ENCODE measurements at places on chromosomes 6 and 20.

GRCh38 chr6:17884498-17885478 lies 102.6 kb downstream of the KIF13A start:
- DNase-seq: no peak

GRCh38 chr6:50555982-50556381 lies 157.3 kb upstream of the TFAP2D start:
- no peak for DNase-seq

GRCh38 chr6:134434019-134434942 lies 116.4 kb upstream of the SGK1 start:
- DNase-seq: no peak

- peak; percentile 19 for DNase-seq
Measured at GRCh38 chr6:56808871-56809359, 146.0 kb upstream of the BEND6 start.

DNA sequence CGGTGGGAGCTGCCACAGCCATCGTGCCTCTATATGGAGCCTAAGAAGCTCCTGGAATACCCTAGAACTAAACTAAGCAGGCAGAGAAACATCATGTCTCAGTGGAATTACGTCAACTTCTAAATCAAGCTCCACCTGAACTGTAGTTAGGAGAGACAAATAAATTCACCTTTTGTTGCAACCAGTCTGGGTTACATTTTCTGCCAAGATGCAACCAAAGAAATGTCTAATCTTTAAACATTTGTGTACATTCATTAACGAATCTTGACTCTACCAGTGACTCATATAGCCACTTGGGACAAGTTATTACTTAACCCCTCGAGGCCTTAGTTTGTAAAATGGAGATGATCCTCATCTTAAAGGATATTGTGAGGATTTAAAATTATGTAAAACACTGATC lies 8.9 kb downstream of the PTPRK start:
- peak; percentile 16 for DNase-seq

DNA sequence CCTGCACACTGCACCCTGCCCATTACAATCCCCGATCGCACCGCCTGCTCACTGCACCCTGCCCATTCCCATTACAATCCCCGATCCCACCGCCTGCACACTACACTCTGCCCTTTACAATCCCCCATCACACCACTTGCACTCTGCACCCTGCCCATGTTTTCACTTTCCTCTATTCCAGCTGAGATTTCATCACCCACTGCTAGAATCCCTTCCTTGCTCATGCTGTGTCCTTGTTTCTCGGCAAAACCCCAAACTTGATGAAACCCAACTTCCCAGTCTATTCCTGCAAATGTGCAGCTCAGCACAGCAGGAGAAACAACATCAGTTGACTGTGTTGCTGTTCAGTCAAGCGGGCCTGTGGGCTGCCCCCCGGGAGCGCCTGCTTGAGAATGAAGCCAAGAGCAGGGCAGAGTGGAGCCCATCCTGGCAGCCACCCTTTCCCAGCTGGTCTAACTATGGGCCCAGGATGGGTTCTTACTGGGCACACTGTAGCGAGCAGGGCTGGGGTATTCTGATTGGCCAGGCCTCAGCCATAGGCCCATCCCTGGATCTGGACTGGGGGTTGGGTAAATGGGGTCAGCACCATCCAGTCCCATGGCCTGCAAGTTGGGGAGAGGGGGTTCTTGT lies 17.2 kb downstream of the MOCS3 start:
- DNase-seq: no peak

DNA sequence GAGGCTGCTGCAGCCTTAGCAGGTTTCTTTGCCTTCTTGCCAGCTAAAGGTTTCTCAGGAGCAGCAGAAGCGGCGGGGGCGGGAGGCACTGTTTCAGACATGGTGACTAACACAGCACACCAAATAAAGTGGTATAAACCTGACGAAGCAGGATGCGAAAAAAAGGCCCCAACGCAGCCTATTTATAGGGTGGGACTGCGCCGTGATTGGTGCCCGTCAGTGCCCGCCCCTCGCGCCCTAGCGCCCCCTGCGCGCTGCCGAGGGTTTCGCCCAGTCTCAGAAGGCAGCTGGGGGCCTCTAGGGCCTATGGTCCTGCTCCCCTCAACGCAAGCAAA lies 55.0 kb downstream of the TRIM38 start:
- no peak for DNase-seq

DNA sequence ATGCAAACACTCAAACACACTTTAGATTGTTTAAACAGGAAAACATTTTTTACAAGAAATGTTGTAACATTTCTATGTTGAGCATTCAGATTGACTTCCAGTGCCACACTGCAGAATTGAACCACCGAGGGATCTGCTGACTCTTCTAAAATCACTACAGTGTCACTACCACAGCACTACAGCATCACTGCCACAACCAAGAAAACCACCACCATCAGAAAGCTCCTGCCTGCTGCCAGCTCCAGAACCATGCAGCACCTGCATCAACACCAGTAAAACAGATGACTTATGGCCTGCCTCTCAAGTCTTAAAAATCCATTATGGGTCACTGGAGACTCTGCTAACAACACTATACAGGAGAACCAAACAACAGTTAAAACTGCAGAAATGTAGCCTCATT lies 25.4 kb upstream of the BTN3A2 start:
- DNase-seq: no peak

DNA sequence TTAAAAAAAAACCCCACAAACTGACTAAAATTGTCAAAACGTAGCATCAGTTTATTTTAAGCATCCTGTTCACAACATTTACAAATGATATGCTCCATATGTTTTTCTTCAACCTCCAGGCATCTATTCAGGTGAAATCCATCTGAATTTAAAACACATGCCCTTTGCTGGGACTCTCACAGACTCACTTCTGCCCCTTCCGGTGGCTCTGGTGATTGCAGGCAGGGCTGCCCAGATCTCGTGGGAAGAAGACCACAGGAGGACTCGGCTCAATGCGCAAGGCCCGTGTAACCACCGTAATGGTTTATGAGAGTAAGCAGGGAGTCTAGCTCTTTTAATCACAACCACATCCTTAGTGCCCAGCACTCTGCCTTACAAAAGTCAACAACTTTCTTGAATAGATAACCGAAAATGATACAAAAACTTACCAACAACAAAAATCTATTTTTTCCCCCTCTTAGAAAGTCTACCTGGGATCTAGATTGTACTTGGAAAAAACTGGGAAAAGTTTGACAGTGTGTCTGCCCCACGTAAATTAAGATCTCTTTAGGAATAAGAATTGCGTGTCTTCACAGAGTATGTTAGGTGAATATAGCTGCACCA lies 139.1 kb downstream of the KIF16B start:
- DNase-seq: peak; percentile 34

- peak; percentile 60 for DNase-seq
Measured at GRCh38 chr20:60206259-60206658, 248.0 kb downstream of the CDH26 start.

DNA sequence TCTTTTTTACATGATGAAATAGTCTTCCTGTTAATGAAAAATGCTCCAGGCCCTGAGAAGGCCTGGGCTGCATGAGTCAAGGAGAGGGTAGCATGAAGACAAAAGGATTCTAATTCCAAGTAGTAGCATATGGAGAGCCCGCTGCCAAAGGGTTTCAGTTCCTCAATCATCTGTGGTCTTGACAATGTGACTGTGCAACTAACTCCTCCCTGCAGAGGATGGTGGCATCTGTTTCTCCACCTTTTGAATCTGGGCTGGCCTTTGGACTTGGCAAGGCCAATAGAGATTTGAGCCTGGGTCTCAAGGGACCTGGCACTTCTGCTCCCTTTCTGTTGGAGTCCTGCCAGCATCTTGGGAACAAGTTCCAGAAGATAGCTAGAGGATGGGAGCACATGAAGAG lies 35.1 kb upstream of the ANKEF1 start:
- DNase-seq: no peak

DNA sequence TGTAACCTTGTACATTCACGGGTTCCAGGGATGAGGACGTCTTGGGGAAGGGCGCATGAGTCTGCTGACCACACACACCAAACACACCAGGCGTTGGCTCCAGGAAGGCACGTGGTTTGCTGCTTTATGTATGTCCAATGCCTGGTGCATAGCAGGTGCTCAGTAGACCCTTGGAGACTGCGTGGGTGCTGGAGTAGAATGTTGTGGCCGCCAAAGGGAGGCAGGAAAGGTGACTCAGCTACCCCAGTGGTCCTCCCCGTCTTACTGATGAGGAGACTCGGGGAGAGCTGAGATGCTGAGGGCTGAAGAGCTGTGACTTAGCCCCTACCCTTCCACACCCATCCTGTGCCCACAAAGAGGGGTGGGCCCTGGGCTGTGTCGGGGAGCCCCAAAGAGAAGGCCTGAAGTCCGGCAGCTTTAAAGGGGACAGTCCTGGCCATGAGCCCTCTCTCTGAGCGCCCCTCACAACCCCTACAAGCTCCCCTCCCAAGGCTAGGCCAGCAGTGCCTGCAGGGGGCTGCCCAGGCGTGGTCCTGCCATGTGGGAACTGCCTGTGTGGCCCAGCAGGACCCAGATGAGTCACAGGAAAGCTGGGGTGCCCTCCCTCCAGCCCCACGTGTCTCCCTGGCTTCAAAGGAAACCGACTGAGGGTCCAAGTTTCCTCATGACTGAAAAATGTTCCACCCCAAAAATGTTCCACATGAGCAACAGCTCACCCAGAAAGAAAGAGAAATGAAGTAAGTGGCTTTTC lies 28.0 kb upstream of the PTGIS start:
- no peak for DNase-seq

DNA sequence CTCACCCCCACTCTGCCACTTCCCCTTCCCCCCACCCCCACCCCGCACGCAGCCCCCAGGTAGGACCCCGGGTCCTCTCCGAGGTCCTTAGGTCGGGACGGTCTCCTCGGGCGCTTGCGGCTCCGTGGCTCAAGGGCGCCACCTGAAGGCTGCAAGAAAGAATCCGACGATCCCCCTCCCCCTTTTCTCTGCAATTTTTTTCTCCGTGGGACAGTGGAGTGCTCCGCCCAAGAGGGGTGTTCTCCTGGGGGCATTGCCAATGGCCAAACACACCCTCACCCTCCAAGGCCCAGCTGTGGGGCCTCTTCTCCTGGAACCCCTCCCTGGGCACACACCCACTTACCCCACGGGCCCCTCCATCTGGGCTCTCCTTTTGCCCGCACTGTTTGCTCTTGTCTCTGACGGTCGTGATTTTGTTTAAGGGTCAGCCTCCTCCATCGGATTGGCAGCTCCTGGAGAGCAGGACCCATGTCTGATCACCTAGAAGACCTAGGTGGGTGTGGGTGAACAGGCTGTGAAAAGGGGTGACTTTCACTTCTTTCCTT lies 1.1 kb upstream of the TMEM74B start:
- DNase-seq: peak; percentile 80

DNA sequence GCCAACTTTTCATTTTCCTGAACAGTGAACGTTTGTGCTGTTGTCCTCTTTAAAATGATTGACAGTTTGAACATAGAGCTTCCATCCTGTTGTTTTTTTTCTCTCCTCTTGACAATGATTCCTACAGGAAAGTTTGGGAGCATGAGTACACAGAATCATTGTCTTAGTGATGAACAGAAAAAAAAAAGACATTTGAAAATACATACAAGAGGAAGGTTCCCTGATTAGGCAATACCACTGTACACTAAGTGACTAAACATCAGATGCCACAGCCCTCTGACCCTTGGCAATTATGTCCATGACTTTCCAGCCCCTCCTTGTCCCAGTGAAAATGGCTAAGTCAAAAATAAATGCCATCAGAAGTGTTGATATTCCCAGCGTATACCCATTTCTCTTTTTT lies 71.5 kb downstream of the RTN4IP1 start:
- no peak for DNase-seq

DNA sequence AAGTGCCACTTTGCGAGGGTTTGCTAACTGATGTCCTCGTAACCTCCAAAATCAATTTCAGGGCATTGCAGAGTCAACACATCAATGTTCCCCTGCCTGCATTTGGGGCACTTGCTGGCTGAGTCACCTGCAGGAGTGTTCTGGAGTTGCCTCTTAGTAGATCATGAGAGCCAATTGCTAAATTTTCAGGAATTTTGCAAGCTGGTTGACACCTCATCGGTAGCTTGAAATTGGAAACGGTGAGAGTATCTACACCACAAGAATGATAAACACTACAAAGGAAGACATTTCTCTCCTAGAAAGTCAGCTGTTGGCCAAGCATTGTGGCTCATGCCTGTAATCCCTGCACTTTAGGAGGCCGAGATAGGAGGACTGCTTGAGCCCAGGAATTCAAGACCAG lies 10.8 kb upstream of the BFSP1 start:
- DNase-seq: no peak

DNA sequence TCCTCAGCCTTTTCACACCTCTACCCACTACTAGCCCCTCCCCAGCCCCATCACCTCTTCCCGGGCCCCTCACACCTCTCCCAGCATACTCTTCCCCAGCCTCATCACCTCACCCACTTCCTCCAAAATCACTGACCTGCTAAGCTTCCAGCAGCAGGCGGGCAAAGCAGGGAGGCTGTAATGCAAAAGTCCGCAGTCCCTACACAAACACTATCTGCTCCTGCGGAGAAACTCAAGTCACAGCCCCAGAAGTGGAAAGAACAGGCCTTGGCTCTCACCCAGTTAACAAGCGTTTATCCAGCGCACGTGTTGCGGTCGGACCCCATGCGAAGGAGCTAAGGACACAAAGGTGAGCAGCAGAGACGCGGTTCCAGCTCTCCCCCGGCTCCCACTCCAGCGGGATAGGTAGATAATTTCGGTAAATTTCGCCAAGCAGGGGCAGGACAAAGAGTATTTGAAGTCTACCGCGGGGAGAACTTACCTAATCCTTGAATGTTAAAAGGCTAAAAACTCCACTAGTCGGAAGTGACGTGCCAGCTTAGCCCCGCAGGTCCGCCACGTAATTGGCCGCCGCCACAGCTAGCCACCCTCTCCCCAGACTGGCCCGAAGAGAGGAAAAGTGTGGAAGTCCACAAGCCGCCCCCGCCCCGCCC lies 728 bp upstream of the TRIM39 start:
- DNase-seq: peak; percentile 64

GRCh38 chr6:126531286-126531685 lies 191.4 kb downstream of the CENPW start:
- DNase-seq: no peak
